Nasal cavity respiratory epithelium epithelial cell of viscerocranial mucosa (primary cell): ENCODE measurements at places on chromosomes 6 and 20. TPM values are rescaled to one million over a fixed set of nuclear protein-coding genes. Genes with fewer than 3 reads are reported as not detected.

SGK2 gene
- total RNA-seq, result under 0.01 and 0.93 TPM in 2 replicates

FOXF2 gene
- 0.68 TPM in 1 of 2 replicates, not detected in the other for total RNA-seq

EDN1 gene
- 20.3 and 21.5 TPM in 2 replicates for total RNA-seq

FAM184A gene
- total RNA-seq, result 0.07 and 0.34 TPM in 2 replicates

ME1 gene
- total RNA-seq, result 31.1 and 97.7 TPM in 2 replicates

REM1 gene
- total RNA-seq, result not detected in 2 replicates

GNMT gene
- total RNA-seq, result 0.34 TPM in 1 of 2 replicates, not detected in the other

MYT1 gene
- total RNA-seq, result not detected in 2 replicates

ERVFRD-1 gene
- not detected in 2 replicates for total RNA-seq

SYNCRIP gene
- total RNA-seq, result 67.0 and 107 TPM in 2 replicates

EIF6 gene
- total RNA-seq, result 172 and 276 TPM in 2 replicates

DUSP15 gene
- 0.34 TPM in 1 of 2 replicates, not detected in the other for total RNA-seq

SPEF1 gene
- 0.14 TPM in 1 of 2 replicates, not detected in the other for total RNA-seq

GTSF1L gene
- total RNA-seq, result not detected in 2 replicates

CALHM4 gene
- total RNA-seq, result not detected in 2 replicates

DSP gene
- total RNA-seq, result 657 and 1,323 TPM in 2 replicates
